Fibroblast of skin of back (primary cell): ENCODE measurements at places on chromosomes 5 and 9.

- DNase-seq: no peak
These were observed 28.4 kb downstream of the SYK start for GRCh38 chr9:90830051-90830450.

- no peak for DNase-seq
These were observed 1.9 kb upstream of the GPBP1 start for GRCh38 chr5:57171816-57172465.

DNA sequence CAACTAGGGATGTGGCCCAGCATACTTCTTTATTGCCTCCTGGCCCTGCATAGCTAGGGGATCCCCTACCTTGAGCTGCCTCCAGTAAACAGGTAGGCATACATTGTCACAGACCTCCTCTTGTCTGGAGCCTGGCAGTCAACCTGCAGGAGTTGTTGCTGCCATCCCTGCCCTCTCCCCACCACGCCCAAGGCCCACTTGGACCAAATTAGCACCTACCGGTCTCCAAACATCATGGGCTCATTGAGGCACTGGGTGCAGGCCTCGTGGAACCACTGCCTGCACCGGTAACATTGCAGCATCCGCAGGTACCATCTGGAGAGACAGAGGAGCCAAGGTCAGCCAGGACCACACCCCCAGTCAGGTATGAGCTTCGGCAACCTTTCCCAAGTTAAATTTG is 10.3 kb downstream of the PHF19 start:
- no peak for DNase-seq

- DNase-seq: no peak
These were observed 82.7 kb upstream of the NAA35 start for GRCh38 chr9:85858056-85858750.

DNA sequence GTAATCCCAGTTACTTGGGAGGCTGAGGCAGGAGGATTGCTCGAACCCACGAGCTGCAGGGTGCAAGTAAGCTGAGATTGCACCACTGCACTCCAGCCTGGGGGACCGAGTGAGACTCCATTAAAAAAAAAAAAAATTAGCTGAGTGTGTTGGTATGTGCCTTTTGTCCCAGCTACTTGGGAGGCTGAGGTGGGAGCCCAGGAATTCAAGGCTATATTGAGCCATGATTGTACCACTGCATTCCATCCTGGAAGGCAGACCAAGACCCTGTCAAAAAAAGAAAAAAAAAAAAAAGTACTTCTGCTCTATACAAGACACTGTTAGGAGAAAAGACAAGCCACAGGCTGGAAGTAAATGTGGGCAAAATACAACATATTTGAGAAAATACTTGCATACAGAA is 68.5 kb upstream of the FBXW11 start:
- peak; percentile 47 for DNase-seq

DNA sequence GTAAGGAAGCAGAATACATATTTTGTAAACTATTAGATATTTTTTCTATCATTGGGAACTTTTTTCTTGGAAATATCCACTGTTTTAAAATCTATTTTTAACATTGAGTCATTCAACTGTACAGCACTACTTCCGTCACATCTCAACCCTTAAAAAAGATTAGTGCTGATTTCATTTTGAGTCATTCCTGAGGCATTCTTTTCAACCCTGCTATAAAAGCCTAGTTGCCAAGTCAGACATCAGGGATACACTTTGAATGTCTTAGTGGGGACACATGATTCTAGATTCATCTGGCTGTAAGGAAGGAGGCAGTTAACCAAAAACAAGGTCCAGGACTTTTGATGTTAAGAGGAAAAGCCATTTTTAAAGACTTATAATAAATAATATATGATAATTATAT is 160.9 kb downstream of the GIN1 start:
- peak; percentile 95 for DNase-seq

- DNase-seq: no peak
These were observed 43.0 kb downstream of the LRSAM1 start for GRCh38 chr9:127494304-127494702.

- peak; percentile 13 for DNase-seq
These were observed 134.0 kb downstream of the SNX18 start for GRCh38 chr5:54651482-54652076.
